ENCODE measurements at places on chromosomes 3 and 15.

GRCh38 chr15:56034514-56034913 is 41.1 kb upstream of the NEDD4 start:
- no peak for DNase-seq

DNA sequence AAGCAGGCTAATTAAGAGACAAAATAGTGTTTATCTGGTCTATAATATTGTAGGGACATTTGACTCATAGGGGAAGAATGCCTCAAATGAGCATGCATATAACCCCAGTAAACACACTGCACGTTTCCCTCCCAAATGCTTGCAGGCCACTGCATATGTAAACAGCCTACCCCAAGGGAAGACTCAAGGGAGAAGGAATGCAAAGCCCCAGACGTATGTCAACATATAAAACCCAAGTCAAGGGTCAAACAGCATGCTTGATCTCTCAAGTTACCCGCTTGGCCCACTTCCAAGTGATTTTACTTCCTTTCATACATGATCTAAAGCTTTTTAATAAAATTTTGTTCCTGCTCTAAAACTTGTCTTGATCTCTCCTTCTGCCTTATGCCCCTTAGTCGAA is 1090.0 kb downstream of the OTOL1 start:
- DNase-seq, result no peak

DNA sequence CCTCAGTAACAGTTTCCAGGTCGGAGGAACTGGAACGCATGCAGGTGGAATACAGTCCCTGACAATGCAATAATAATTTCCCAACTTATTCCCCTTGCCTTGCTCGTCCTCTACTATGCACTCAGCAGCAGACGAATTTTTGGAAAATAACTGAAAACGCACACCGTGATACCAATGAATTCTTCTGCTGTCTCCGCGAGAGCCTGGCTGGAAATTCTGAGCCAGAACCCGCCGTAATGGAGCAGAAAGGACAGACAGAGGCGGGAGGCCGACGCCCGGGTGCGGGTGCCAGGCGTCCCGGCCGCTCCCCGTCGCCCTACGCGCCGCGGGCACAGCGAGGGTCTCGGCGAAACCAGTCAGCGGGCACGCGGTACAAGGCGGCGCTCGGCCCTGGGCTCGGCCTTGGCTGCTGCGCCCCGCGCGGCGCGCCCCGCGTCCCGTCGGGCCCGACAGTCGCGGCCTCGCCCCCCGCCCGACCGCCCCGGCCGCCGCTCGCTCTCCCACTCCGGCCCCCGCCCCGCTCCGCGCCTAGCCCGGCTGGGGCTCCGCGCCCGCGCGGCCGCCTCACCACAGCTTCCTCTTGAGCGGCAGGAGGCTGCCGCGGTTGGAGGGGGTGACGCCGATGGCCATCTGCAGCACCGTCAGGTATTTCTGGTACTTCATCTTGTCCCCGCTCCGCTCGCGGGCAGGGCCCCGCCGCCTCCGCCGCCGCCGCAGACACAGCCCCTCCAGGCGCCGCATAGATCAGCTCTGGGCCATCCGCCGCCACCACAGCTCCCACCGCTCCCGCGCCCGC is 114.5 kb upstream of the GOLGA8J start:
- DNase-seq, result no peak

- no peak for DNase-seq
These were observed 20.4 kb downstream of the BMF start for GRCh38 chr15:40087991-40088928.

DNA sequence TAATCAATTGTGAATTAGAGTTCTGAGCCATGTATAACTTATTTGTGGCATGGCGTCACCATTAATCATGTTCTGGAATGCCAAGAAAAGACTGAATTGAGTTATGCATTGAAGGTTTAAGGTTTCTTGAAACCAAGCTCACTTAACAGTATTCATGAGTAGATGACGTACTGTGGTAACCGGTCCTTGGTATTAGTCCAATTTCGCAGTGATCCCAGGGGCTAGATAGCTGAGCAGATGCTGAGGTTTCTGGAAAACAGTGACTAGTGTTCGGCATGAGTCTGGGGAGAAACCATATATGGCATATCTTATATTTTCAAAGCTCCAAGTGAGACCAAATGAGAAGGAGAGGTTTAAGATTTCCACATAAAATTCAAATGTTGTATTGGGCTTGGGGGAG is 218.3 kb upstream of the LYSMD4 start:
- no peak for DNase-seq

DNA sequence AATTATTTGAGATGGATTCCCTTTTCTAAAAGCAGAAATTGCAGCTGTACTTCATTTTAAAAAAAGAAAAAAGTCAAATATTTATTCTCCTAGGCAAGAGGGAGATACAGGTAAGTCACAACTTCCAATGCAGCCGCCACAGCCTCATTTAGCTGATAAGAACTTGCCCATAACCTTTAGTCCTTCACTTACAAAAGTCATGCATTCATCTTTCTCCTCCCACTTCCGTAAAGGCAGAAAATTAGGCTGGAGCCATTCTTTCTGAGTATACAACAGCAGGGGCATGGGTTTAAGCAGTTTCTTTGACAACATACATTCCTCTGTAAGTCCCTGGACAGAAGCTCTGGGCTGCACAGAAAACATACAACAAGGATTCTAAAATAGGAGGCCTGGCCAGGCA is 4.3 kb downstream of the SUCLG2 start:
- DNase-seq, result no peak

DNA sequence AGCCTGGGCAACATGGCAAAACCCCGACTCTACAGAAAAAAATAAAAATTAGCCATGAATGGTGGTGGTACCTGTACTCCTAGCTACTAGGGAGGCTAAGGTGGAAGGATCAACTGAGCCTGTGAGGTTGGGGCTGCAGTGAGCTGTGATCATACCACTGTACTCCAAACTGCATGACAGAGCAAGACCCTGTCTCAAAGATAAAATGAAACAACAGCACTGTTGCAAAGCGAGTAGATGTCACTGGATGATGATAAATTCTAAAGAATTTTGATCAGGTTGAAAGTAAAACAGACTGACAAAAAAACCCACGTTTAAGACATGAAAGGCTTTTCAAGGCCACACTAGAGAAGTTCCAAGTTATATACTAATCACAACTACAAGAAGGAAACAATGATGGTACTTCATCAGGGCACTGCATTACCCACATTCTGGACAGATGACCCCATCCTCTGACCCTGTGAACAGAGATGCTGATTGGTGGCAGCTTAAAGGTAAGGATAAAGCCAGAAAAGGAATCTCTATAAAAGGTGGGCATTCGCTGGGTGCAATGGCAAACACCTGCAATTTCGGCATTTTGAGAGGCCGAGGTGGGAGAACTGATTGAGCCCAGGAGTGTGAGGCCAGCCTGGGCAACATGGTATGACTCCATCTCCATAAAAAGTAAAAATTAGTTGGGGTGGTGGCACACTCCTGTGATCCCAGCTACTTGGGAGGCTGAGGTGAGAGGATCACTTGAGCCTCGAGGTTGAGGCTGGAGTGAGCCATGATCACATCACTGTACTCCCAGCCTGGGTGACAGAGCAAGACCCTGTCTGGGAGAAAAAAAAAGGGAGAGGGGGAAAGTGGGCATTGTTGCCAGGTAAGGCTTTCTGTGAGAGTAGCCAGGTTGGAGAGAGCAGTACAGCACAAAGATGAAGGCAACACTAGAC is 59.2 kb downstream of the TBL1XR1 start:
- DNase-seq, result no peak

GRCh38 chr3:18987862-18988447 is 160.4 kb upstream of the KCNH8 start:
- DNase-seq, result no peak

- DNase-seq, result no peak
These were observed 4.9 kb upstream of the TBC1D5 start for GRCh38 chr3:17747174-17747889.

GRCh38 chr3:172321035-172321434 is 127.2 kb downstream of the GHSR start:
- DNase-seq, result no peak

DNA sequence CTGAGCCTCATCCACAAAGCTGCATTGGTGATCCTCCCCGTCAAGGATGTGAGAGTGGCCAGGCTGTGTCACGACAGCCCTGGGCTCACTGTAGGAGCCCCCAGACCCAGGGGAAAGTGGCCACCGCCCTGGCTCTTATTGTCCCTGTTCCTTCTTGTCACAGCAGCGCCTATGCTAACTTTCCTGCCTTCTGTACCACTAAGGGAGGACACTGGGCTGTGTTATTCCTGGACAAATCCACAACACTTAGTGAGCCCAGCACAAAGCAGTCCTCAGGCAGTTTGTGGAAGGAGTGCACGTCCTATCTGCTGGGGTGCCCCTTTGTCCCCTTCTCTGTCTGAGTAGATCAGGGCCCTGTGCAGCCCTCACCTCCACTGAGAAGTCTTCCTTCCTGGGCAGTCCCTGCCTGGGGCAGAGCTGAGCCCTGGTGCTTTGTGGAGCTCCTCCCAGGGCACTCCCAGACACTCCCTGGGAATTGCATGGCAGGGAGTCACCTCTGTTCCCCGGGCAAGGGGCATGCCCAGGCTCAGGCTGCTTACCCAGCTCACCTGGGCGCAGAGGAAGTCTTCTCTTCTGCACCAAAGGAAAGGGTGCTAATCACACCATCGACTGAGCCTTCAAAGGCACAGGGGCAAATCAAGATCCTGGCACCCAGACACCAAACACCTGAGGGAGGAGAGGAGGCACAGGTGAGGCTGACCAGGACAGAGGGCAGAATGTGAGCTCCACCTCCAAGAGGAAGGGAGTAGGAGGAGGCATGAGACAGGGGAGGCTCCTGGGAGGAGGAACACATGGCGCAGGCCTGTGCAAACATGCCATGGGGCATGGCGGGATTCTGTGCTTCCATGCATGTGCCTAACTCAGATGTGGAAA is 138.7 kb downstream of the KLF13 start:
- DNase-seq, result no peak

DNA sequence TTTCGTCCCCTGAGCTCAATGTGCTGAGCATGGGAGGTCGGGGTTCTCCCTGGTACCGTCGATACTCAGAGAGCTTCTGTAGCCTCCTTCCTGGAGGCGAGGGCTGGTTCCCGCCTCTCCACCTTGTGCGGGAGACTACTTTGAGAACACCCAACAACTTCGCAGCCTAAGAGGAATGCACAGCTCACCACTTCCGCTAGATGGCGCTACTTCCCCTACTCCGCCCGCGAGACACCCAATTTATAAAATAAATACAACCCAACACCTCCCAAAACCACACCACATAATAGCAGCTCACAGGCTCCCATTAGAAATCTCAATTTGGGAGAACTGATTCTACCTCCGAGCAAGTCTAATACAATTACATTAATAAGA is 1.2 kb downstream of the RGMA start:
- DNase-seq, result no peak

DNA sequence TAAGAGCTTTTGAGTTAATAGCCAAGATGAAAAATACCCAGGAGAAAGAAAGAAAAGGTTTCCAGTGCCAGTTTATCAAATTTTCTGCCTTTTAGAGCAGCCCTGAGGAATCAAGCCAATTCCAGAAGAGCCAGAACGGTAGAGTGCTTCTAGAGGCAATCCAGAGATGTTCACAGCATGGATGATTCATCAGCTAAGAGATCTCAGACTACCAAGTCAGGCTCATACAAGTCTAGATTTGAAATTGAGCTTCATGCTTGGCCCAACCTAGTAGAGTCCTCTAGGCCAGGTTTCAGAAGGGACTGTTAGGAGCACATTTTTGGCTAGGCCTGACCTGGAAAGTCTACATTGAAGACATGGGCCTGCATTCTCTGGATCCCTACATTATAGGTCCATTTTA is 15.5 kb downstream of the WDR48 start:
- DNase-seq, result no peak

GRCh38 chr3:16923112-16923511 is 38.4 kb downstream of the PLCL2 start:
- DNase-seq, result no peak

DNA sequence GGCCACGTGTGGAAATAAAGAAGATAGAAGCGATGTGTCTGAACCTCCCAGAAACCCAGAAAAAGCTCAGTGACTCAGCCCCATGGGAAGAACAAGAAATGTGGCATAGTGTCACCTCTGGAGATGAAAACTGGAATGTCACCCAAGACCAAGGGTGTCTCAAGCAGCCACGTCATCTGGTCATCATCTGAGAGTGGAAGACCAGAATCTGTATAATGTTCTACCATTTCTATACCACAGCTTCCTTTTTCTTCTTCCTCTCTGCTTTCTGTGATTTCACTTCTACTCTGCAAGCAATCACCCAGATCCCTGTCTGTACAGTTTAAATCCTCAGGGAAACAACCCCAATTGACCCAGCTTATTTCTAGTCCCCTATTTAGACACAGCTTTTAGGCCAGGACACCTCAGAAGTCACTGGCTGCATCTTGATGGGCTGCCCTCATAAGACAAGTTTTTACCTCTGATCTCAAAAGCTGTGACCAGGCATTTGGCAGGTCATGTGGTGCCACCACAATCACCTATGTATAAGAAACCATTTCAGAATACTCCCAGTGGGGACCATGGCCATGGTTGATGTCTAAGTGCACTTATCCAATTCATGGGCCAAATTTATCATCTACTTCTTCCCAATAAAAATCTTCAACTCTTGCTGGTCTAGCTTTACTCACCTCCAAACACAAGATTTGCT is 278.5 kb upstream of the UMPS start:
- DNase-seq, result no peak

DNA sequence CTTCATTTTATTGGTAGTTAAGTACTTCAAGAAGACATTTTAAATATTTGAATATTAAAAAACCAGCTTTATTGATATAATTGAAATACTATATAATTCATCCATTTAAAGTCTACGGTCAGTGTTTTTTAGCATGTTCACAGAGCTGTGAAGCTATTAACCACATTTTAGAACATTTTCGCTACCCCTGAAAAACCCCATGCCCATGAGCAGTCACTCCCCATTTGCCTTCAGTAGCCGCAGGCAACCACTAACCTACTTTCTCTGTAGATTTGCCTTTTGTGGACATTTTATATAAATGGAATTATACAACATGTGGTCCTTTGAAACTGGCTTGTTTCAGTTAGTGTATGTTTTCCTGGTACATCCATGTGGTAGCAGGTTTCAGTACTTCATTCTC is 55.7 kb downstream of the GPR171 start:
- no peak for DNase-seq

DNA sequence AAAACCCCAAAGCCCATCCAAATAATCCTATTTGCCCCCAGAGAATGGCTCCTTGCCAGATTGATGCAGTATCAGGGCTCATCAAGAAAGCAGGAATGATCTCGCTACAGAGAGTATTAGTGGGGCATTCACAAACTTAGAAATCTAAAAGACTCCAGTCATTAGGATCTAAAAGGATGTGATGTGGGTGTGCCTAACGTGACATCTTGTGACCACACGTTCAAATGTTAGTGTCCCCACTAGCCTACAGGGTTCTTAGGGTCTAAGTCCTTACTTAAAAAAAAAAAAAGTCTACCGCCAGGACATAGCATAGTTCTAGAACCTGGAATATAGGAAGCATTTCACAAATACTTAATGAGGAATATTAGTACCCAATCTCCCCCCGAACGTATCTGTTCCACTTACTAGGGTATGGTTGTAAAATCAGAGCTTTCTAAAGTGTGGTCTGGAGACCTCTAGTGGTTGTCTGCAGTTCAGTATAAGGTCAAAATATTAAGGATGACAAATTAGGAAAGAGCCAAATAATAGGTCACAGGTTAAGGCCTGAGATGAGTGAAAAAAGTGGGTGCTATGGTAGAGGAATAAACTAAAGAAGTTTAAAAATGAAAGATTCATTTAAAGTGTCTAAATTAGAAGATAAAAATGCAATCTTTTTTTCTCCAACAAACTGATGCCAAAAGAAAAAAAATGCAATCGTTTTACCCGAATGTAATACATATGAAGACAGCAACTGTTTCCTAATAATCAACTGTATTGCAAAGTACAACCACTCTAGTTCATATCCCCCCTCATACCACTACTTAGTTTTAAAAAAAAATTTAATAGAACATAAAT is 4.2 kb upstream of the CHRM5 start:
- no peak for DNase-seq

Data from AG04449 (cell line).